ENCODE measurements at places on chromosomes 3 and 15.

DNA sequence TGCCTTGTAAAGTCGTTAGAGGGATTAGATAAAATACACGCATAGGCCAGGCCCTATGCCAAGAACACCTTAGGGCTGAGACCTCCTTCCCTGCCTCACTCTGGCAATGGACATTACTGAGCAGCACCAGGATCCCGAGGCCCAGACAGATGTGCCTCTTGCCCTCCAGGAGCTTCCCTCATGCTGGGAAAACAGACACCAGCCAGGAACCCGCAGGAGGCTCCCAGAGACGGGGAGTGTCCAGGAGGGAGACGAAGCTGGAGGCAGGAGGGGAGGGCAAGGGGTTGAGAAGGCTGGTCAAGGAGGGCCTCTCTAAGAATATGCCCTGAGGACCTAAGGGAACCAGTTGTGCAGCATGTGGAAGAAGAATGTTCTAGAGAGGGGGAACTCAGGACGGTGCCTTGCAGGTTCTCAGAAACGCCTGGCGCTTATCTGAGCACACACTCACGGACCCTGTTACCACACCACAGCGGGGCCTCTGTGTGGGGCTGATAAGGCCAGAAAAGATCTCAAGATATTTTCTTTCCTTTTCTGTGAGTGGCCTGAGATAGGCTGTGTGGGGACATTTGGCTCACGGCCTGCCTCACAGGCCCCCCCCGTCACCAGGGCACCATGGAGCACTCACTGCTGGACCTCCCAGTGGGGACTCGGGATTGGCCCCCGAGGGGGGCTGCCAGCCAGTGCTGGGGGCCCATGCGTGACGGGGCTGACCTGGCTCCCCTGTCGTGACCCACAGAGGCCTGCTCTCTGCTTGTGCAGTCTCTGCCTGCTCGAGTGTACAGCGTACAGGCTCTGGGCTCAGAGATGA lies 22.0 kb upstream of the CYP11A1 start:
- no peak for DNase-seq

- no peak for DNase-seq
Measured at GRCh38 chr3:185929192-185930151, 8.3 kb downstream of the TRA2B start.

GRCh38 chr3:120559242-120560061 lies 36.7 kb upstream of the NDUFB4 start:
- peak; percentile 69 for DNase-seq

DNA sequence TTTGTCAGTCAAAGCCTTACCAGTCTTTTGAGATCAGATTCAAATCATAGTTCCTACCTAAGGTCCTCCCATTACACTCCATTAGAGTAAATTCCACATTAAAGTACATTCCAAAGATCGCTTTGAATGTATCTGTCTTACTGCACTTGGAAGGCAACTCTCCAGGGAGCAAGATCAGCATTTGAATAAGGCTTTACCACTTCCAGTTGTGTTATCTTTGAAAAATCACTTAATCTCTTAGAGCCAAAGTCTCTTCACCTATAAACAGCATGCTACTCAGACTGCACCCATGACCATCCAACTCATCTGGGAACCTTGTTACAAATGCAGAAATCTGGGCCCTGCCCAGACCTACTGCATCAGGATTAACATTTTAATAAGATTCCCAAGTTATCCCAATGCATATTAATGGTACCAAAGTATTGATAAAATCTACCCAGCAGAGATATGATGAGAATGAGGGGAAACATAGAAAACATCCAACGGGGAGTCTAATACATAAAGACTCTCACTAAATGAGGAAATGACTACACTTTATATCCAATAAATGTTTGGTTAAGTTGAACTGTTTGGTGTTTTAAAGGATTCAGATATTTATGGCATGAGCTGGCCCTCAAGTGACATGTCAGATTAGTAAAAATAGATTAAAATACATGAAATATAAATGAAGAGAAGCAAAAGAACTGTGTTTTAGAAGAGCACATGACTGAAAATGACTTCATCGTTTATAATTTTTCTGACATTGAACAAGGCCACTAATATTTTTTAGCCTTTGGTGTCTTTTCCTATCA lies 75.9 kb downstream of the TNIK start:
- DNase-seq = no peak

DNA sequence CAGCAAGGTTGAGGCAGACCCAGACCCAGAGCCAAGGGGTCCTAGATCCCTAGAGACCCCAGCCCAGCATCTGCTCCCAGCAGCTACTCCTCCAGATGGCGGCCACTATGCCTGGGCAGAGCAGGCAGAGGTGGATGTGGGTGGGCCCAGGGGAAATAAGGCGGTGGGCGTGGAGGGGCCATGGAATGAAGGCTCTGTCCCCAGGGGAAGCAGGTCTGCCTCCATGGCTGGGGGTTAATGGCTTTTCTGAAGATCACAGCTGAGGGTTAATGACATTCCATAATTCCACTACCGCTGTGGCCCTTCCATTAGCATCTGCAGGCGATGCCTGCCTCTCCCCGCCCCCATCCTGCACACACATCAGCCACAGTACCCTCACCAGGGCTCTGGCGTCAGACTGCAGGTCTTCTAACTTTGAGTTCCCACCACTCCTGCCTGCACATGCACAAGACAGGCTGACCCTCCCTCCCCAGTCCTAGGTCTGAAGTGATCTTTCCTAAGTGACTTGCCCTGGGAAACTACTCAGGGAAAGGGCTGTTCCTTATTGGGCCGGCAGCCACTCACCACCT lies 41.2 kb downstream of the CCDC33 start:
- DNase-seq = no peak

DNA sequence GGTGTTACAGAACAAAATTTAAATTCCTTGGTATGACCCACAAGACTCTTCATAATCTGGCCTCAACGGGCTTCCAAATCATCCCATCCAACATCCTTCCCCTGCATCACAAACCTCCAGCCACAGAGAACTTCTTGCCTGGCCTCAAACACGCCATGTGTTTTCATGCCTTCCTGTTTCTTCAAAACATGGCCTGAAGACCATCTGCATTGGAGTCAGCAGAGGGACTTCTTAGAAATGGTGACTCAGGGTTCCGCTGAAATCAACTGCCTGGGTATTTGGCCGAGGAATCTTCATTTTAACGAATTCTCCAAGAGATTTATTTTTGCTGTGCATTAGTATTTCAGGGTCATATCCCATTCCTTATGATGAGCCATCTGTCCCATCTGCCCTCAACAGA lies 138.1 kb upstream of the RAP2B start:
- DNase-seq = no peak

- no peak for DNase-seq
Measured at GRCh38 chr3:169255511-169255910, 408.0 kb downstream of the MECOM start.

DNA sequence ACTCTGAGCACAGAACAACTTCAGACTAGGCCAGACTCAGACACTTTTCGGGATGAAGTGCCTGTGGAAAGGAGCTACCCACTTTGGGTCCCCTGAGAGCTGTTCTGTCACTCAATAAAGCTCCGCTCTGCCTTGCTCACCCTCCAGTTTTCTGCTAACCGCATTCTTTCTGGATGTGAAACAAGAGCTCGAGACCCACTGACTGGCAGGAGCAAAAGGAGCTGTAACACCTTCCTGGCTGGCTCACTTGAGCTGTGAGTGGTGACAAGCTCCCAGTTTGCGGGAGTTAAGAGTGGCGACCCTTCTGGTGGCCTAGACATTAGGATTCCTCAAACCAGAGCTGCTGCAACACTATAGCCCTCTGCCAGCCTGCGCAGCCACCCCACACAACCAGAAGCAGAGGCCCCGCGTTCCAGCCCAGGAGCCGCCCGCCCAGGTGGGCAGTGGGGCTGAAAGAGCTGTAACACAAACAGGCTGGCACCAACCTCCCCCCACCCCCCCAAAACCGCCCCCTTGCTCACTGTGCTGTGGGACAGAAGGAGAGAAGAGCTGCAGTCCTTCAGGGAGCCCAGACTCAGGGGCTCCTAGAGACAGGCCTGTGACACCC lies 1178.1 kb upstream of the GBE1 start:
- no peak for DNase-seq

- no peak for DNase-seq
Measured at GRCh38 chr15:86317384-86317740, 237.7 kb downstream of the AGBL1 start.

- DNase-seq = no peak
Measured at GRCh38 chr3:88105325-88105724, 44.4 kb upstream of the C3orf38 start.

- no peak for DNase-seq
Measured at GRCh38 chr15:98164571-98164970, 204.1 kb downstream of the ARRDC4 start.

- DNase-seq = no peak
Measured at GRCh38 chr15:34608517-34608916, 25.1 kb upstream of the GOLGA8B start.

- DNase-seq = no peak
Measured at GRCh38 chr15:38945551-38946298, 381.1 kb upstream of the RASGRP1 start.

DNA sequence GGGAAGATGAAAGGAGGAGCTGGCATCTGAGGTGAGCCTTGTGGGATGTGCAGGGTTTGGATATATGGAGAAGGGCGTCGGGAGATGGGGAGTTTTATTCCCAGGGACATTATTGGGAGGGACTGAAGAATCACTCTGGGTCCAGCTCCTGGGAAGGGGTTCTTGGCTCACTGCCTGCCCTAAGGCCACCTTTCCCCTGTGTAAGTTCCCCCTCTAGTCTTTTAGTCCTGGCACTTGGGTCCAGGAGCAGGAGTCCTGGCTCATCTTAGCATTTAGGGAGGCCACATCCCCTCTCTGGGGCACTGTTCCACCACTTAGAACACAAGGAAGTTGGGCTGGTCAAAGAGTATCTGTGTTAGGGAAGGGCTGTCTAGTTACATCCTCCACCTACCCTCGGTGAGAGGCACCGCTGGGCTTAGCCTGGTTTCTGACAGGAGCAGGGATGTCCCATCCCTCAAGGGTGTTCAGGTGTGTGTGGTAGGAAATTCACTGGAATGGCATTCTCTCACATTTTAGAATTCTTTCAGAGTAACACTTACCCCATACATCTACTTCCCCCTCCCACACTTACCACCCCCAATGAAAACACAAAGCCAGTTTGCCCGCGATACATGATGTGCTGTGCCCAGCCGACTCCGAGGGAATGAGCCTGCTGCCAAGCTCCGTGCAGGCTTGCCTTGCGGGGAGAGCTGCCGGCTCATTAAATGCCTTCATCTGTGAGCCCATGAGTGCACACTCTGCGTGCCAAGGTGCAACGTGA lies 86.7 kb downstream of the FAM43A start:
- no peak for DNase-seq

DNA sequence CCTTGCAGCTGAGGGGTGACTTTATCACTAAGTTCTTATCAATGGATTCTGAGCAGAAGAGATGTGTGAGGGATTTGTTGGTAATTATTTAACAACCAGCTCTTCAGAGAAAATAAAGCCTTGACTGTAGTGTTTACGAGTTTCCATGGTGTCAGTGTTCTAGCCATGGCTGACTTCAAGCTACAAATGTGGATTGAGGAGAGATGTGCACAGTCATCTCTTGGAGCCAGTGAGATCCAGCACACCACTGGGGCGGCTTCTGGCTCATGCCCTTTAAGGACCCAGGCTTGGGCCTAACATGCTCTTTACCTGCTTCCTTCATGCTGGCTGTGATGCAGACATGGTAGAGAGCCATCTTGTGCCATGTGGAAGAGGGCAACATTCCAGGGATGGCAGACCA lies 145.6 kb upstream of the MRPS22 start:
- DNase-seq = no peak

- peak; percentile 67 for DNase-seq
Measured at GRCh38 chr3:119891944-119892721, 110.2 kb downstream of the NR1I2 start.

DNA sequence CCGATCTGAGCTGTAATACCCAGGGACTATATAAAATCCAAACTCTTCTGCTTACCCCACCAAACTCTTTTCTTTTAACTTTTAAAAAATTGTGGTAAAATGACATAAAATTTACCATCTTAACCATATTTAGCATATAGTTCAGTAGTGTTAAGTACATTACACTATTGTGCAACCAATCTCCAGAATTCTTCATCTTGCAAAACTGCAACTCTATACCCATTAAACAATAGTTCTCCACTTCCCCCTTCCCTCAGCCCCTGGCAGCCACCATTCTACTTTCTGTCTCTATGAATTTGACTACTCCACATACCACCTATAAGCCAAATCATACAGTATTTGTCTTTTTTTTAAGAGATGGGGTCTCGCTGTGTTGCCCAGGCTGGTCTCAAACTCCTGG lies 38.7 kb downstream of the SENP8 start:
- no peak for DNase-seq

- DNase-seq = peak; percentile 88
Measured at GRCh38 chr3:61669668-61670299, 108.4 kb downstream of the PTPRG start.

- no peak for DNase-seq
Measured at GRCh38 chr3:120555657-120556509, 40.3 kb upstream of the NDUFB4 start.

DNA sequence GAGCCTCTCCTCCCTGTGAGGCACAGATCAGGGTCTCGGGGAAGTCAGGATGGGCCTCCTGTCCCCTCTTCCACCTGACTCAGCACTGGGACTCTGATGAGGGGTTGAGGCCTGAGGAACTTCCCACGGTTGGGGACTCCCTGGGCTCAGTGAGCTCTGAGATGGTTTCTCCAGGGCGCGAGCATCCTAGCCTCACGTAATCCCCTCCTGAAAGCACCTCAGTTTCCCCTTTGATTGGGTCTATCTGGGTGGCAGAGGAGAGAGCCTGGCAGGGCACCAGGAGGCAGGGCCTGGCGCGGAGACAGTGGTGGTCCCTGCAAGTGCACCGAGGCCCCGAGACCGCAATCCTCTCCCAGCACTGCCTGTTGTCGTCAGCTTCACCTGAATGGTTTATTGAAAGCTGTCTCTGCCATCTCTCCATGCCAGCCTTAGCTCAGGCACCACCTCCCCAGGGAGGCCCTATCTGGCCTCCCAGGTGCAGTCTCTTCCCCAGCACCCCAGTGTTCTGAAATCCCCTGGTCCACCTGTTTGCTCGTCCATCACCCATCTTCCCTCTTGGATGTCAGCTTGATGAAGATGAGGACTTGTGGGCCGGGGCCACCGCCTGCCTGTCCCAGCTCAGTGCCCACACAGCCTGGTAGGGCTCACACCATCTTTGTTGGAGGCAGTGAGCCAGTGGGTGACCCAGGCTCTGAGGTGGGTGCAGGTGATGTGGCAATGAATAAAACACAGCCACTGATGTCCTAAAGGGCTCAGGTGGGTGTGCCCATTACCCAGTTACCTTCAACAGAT lies 52.2 kb upstream of the PCSK6 start:
- DNase-seq = no peak

GRCh38 chr3:13281507-13282357 lies 138.4 kb downstream of the NUP210 start:
- peak; percentile 32 for DNase-seq

DNA sequence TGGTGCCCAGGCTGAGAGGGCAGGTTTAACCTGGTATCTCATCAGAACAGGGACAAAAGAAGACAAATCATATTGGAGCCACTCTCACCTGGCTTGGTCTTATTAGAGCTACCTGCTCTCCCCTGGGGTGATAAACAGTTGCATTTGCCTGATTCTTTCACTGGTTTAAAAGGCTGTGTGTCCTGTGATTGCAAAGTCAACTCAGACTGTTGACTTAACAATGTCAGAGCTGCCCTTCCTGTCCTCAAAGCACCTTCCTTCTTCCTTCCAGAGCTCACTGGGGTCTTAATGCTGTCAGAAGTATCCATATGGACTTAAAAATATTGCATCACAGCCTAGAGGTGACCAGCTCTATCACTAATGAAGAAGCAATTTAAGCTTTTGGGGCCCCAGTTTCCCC lies 50.5 kb upstream of the MINAR1 start:
- DNase-seq = no peak

Data from SW480 (cell line).